ENCODE measurements at places on chromosomes 13 and 19. TPM values are rescaled to one million over a fixed set of nuclear protein-coding genes. Genes with fewer than 3 reads are reported as not detected.

- peak; percentile 100 for DNase-seq
Observed at GRCh38 chr19:38647368-38647965, at the start of gene ACTN4. TSS of gene ACTN4 (plus strand) at chr19:38647649. CDS start at chr19:38647746, 97 bp downstream.

Gene RDH13
- 18.3 TPM for total RNA-seq

DNA sequence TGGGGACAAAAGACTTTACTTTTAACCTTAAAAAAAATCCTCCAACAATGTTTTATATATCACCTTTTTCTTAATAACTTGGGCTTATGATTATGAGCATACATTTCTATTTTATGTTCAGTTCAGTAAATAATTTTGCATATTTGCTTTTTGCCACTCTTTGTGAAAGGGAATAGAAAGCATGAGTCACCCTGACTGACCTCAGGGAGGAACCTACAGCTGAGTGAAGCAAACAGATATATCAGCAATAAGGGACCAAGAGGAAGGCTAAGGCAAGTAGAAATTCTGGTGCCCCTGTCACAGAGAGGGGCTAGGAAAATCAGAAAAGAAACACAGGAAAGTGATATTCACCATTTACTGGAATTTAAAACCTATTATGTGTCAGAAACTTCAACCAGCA lies 37.2 kb upstream of the SOHLH2 start:
- no peak for DNase-seq

DNA sequence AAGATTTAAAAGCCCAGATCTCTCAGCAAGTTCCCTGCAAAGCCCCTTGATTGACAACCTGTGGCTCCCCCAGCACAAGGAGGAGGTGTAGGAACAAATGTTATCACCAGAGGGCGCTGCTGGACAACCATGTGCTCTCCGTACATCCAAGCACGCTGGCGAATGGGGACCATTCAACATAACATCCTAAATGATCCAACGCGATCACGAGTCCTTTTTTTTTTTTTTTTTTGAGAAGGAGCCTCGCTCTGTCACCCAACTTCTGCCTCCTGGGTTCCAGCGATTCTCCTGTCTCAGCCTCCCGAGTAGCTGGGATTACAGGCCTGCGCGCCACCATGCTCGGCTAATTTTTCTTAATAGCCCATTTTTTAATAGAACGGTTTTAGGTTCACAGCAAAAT lies 52.0 kb downstream of the NWD1 start:
- DNase-seq = peak; percentile 62

Gene ZNF345
- 3.9 TPM for total RNA-seq

GRCh38 chr13:89361909-89362308 lies 1690.7 kb downstream of the SLITRK5 start:
- DNase-seq = no peak

Gene MAP4K1
- 181 TPM for total RNA-seq

DNA sequence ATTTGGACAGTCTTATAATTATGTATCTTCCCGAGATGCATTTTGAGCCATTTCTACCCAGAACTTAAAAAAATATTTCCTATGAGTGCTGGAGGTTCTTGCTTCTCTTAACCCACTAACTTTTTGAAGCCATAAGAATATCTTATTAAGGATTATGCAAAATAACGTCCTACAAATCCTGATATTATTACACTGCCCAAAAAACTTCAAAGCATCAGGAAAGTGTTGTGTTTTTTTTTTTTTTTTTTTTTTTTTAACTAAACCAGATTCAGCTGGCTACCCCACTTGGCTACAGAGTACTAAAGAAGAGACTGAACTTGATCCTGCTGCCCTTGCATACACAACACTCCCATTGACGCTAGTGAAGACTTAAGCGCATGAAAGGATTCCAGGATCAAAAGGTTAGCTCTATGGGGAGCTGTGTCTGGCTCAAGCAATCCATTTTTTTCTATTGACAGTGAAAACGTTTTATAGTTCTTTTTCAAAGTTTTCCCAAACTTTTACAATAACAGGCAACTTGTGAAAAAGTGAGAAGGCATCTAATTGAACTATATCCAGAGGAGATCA lies 141.4 kb downstream of the KCNRG start:
- DNase-seq = no peak

GRCh38 chr19:3536429-3537100 lies 2.4 kb upstream of the TEKTIP1 start:
- DNase-seq = no peak

Gene PLIN4
- total RNA-seq = 0.09 TPM

Data from activated T-helper 2 cell treated with anti-CD3 and anti-CD28 coated beads, Interferon-gamma antibody, Interleukin-2, Interleukin-4, amounts not matched to agents 10 μg/mL and 5 μg/mL and 100 μg/mL, durations not matched to agents 14 hours and 24 hours and 36 hours (primary cell).